ENCODE measurements at places on chromosomes 7 and 10.

GRCh38 chr7:94313926-94314325 is 80.8 kb upstream of the COL1A2 start:
- DNase-seq = no peak

DNA sequence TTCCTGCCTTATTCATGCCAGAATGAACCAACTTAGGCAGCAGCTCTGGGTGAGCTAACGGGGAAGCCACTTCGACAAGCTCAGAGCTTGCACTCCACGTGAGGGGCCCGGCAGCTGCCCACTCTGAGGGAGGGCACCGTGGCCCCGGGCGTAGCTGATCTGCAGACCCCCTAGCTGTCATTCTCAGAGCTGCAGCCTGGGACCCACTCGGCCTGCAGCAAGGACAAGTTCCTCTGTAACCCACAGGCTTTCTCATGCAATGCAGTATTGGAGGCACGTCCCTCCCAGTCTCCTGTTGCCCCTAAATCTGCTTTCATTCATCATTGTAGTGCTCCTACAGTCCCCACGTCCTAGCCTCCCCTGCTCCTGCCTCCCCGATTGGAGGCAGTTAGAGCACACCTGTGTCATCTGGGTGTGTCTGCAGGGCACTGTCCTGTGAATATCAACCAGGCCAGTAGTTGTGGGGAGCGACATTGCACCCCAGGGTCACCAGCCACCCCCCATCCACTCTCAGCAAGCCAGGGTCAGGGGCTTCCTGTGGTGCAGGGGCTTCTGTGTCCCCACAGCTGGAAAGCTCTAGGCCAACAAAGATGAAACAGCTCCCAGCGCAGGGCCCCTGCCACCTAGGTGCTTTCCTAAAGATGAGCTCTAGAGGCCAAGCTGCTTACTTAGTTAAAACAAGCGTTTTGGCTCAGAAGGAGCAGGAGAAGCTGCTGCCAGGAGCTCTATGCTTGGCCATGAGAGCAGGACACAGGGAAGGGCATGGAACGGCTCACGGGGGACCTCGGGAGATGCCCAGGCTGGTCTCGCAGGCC is 333.6 kb downstream of the ADARB2 start:
- no peak for DNase-seq

DNA sequence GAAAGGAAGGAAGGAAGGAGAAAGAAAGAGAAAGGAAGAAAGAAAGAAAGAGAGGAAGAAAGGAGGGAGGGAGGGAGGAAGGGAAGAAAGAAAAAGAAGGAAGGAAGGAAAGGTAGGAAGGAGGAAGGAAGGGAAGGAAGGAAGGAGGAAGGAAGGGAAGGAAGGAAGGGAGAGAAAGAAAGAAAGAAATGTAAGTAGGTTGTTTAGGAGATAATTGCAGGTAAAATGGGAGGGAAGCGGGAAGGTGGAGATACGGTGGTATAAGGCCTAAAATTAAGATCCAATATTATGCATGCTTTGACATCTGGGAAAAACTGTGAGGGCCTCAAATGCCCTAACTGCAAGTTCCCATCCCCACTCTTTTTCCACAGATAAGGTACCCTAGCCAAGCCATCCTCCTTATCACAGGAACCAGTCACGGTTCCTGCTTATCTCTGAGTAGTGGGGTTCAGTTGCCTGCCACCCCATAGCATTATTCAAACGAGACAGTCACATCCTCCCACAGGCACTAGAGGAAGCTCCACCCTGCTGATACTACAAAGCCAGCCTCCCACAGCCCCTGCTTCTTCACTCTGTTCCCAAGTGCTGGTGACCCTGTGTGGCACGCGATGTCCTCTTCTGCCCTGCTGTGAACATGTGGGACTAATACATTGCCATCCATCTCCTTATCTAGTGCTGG is 28.7 kb downstream of the ST8SIA6 start:
- no peak for DNase-seq

DNA sequence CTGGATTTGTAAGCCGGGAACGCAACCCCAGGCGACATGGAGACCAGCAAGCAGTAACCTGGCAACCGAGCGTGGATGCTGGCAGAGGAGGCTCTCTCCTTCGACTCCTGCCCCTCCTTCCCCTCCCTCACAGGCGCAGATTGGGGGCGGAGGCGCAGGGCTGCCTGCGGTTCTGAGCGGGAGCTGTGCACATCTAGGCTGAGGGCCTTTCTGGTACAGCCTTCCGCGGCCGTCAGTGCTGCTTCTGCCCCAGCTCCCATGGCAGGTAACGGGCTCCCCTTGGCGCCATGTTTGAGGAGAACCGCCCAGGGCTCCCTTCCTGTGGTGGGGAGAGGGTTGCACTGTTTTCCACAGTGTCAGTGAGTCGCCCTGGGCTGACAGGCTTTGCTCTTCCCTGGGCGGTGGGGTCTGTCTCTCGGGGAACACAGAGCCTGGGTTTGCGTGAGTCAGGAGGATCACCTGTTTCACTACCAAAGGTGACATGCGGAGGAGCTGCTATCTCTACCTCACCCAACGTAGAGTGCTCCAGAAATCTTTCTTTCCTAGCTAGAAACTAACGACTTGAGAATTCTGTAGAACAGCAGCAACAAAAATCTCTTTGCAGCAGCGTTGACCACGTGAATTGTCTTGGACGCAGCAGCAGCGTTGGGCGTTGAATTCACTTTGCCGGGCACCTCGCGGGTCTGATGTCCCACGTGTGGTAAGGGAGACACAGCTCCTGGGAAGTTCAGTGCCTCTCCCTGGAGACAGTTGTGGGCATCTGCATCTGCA is 154.8 kb upstream of the COBL start:
- no peak for DNase-seq

- no peak for DNase-seq
These were observed 422.9 kb upstream of the MKI67 start for GRCh38 chr10:128549101-128549608.

GRCh38 chr10:71868192-71868697 is 17.2 kb upstream of the PSAP start:
- DNase-seq = peak; percentile 64

Data from HT-29 (cell line).